ENCODE measurements at places on chromosomes 1 and 21.

GRCh38 chr1:29481031-29481430 is 244.7 kb downstream of the PTPRU start:
- no peak for DNase-seq

GRCh38 chr1:11059155-11059967 is 457 bp downstream of the SRM start:
- DNase-seq: peak; percentile 28

- DNase-seq: no peak
Observed at GRCh38 chr21:27761623-27762022, 794.7 kb upstream of the ADAMTS5 start.

GRCh38 chr21:29342363-29342957 is 43.7 kb downstream of the BACH1 start:
- DNase-seq: peak; percentile 80

DNA sequence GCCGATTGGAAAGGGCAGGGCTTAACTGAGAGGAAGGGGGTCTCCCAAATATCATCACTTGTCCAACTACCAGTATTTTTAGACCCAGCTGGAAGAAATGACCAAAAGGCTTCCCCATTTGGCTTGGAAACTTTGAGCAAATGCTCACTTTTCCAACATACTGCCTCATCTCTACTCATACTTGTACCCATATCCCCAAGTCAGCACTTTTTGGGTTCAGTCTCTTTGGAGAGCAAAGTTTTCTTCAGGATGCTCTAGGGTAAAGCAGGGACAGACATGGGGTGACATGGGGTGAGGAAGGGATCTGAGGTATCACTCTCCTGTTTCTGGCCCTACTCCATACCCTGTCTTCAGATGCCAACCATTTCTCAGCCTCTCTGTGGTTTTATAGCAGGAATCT is 27.2 kb downstream of the LRRN2 start:
- no peak for DNase-seq

DNA sequence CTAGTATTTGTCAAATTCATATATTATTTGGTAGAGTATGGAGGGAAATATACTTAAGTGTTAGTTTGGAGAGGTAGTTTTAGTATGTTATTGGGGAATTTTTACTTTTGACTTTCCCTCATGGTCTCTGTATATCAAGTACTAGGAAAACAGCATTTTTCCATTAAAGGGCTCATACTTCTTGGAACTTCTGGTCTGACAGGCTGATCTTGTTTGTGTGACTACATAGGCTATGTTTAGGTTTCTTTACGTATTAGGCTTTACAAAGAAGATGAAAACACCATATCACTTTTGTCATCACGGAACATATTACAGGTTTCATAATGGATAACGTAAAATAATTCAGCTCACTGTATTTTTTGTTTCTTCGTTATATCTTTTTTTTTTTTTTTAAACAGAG is 30.8 kb downstream of the POU2F1 start:
- no peak for DNase-seq

DNA sequence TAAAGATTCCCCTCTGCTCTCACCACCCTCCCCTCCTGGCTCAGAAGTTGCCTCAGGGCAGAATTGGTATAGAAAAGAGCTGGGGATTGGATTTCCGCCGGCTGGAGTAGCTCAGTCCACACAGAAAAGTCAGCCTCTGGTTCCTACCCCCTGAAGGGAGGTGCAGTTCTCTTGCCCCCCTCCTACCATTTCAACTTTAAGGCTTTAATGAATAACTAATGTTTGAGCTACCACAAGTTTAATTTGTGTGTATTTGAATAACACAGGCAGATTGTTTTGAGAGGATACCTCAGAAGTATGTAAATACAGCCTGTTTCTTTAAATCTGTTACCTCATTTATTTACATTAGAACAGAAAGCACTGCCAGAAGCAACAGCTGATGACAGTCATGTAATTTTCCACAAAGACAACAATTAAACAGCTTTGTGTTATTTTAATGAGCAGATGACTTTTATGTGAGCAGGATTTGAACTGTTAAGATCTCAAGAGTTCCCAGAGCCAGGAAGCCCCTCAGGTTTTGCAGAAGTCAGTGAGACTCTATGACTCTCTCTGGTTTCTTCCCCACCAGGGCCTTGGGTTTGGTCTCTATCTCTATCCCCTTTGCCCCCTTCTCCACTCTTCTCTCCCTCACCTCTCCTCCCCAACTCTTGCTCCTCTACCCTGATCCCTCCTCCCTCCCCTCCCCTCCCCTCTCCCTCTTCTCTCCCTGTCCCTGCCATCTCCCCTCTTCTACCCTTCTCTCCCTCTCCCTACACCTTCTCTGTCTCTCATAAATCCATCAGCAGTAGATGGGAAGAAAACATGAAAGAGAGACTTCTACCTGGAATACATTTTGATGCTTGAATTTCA is 26.3 kb downstream of the DUSP10 start:
- DNase-seq: no peak

- DNase-seq: peak; percentile 81
Observed at GRCh38 chr21:42406201-42406621, 2.5 kb downstream of the UBASH3A start.

DNA sequence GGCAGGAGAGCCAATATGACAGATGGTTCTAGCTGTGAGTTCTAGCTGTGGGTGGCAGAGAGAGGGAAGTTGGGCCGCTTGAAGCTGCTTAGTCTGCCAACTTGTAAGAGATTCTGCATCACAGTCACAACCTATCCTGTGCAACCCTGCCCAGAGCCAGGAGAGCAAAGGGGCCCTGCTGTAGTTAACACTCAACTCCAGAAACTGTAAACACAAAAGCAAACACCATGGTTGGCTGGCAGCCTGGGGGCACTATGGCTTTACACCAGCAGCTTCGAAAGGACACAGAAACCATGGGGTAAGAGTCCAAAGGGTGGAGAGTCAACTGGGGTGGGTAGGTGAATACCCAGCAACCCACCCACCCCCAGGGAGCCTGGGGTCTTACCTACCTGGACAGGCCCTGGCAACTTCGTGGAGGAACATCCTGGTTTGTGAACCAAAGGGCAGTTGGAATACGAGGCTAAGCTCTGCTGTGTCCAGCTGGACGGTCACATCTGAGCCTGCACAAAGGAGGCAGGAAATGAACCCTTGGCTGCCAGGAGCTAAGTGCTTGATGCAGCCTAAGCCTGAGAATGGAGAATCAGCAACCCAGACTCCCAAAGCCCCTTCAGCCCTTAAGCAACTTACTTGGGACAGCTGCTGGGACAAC is 6.4 kb downstream of the INPP5B start:
- no peak for DNase-seq

DNA sequence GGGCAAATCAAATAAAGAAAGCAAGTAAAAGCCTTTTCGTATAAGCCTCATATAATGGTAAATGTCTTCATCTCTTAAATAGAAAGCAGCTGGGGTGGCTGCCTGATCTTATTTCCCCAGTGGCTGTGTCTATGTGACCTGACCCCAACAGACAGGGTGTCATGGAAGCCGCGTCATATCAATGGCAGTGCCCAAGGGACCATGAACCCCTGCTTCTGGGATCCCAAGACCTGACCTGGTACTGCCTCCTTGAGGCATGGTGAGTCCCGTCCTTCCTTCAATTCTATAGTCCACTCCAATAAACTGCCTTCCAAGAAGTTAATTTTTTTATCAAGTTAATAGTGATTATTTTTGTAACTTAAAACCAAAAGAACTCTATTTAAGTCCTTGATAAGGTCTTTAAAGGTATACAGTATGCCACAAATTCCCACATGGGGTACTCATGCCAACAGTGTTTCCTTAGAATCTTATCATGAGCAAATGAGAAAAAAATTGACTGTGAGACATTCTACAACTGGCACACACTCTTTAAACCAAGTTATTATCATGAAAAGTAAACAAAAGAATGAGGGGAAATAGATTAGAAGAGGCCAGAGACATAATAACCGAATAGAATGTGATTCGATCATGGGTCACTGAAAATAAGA is 104.6 kb downstream of the ADSS2 start:
- DNase-seq: no peak

- no peak for DNase-seq
Observed at GRCh38 chr21:26227130-26227529, 56.6 kb upstream of the APP start.

GRCh38 chr1:177585302-177586220 is 384.3 kb downstream of the SEC16B start:
- no peak for DNase-seq

GRCh38 chr1:240577095-240577494 is 34.9 kb downstream of the GREM2 start:
- DNase-seq: no peak

- no peak for DNase-seq
Observed at GRCh38 chr1:80645621-80646020, 1155.1 kb upstream of the ADGRL2 start.

GRCh38 chr1:111911776-111912515 is 77.5 kb downstream of the KCND3 start:
- no peak for DNase-seq

DNA sequence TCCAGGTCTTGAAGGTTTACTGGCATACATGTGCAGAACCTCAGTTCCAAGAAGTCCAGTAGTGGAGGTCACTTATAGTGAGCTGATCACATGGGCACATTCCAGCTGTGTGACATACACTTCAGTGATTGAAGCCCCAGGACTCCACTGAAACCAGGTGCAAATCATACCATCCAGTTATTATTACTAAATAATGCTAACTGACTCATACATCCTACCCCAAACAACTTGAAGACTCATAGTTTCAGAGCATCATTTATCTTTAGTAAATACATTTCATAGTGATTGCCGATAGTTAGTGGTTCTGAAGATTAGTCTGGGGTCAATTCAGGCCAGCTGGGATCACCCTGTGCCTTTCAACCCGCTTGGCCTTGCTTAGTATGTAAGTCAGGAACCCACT is 137.9 kb upstream of the UBE2U start:
- DNase-seq: no peak
